Left colon (tissue), 2 donors: ENCODE measurements at places on chromosomes 11 and 22. TPM values are rescaled to one million over a fixed set of nuclear protein-coding genes. Genes with fewer than 3 reads are reported as not detected.

- peak; percentile 73 for DNase-seq
Measured at GRCh38 chr11:118916842-118917388, 8.8 kb downstream of the BCL9L start.

The RFPL2 gene
- not detected for total RNA-seq

The CNGA4 gene
- 0.14 TPM for total RNA-seq

- DNase-seq: peak; percentile 64
Measured at GRCh38 chr22:42399315-42400271, 32.6 kb downstream of the NFAM1 start.

GRCh38 chr11:118845369-118845768 is 38.3 kb upstream of the CXCR5 start:
- DNase-seq: no peak

The RELT gene
- total RNA-seq: 2.6 TPM

DNA sequence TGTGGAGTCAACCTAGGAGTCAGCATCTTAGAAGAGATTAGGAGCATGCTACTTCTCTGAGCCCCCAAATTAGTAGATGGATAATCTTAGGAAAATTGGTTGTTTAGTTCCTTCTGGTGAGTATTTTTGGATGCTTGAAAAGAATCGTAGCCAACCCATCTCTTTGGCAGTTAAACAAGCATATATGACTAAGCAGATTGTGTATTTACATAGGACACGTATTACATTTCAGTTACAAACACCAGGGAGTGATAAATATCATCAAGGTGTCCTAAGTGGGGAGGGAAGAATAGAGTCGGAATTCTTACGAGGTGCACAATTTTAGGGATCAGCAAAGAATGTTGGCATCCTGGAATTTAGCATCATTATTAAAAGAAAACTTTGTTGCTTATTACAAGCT is 13.5 kb downstream of the PLET1 start:
- DNase-seq: no peak

The SRSF8 gene
- total RNA-seq: 52.7 TPM

DNA sequence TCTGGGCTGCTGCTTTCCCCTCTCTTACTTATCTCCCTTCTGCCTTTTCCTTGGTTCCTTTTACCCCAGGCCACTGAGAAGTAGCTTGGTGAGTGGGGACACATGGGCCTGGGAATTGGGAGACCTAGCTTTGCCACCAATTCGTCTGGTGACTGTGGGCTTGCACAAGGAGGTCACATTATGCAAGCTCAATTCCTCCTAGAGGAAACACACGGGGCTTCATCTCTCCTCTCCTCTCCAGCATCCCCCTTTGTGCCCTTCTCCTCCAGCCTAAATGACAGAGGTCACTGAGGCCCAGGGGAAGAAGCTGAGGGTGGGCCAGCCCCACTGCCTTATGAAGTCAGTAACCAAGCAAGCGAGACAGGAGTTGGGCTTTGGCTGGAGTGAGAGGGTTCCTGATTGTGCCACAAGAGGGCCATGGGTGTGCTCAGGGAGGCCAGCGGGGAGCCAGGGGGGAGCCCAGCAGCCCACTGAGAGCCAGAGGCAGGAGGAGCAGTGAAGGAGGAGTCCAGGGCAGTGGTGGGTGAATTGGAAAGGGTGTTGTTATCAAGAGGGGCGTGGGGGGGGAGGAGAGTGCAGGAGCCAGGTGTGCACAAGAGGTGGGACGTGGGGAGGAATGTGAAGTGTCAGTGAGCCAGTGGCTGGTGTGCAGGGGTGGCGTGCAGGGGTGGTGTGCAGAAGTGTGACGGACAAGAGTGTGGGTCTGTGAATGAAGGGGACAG is 2.0 kb downstream of the CLCF1 start:
- peak; percentile 57 for DNase-seq

The C11orf16 gene
- not detected for total RNA-seq

DNA sequence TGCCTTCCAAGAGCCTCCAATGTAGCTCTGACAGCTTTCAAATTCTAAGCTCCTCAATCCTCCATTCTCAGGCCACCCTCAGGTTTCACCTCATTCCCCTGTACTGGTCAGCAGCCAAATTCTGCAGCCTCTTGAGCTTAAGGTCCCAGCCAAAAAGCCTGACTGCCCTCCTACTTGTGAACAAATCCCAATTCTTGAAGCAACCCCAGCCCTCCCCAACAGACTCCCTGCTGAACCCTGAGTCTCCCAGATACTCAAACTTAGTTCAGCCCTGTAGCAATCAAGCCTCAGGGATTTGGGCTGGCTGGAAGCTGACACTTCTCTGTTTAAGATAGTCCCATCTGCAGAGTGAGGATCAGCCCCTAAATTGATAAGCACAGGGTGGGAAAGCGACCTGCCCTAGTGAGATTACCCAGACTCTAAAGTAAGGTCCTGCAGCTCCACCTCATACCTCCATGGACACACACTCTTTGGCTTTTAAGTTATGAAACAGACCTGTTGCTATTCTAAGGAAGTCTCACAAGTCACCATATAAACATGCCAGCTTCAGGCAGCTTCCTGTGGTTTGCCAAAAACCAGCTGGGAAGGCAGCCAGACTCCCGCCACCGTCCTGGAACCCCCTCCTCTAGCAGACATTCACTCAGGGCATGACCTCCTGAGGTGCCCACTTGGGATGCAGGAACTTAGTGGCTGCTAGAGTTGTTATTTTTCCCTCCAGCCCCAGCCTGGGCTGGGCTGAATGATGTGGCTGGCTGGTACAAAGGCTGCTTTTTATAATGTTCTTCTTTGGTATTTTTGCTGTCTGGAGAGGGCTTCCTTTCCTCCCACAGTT is 82.5 kb upstream of the PICALM start:
- DNase-seq: no peak

DNA sequence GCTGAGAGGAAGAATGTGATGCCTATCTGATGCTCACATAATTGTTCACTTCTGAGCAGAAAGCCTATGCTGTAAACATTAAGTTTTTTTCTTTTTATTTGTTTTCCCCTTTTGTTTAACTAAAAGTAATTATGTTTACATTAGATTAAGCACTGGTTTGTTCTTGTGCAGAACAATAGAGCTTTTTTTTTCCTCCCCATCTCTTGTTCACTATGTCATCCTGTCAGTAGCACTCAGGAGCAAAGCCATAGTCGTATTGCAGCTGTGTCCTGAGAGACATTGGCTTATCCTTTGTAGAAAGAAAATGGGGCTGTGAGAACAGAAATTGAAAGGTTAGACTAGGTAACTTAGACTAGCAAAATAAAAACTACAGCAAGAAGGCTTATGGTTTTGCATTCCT is 301.8 kb upstream of the RAG2 start:
- no peak for DNase-seq
